ENCODE measurements at places on chromosomes 7 and 10.

DNA sequence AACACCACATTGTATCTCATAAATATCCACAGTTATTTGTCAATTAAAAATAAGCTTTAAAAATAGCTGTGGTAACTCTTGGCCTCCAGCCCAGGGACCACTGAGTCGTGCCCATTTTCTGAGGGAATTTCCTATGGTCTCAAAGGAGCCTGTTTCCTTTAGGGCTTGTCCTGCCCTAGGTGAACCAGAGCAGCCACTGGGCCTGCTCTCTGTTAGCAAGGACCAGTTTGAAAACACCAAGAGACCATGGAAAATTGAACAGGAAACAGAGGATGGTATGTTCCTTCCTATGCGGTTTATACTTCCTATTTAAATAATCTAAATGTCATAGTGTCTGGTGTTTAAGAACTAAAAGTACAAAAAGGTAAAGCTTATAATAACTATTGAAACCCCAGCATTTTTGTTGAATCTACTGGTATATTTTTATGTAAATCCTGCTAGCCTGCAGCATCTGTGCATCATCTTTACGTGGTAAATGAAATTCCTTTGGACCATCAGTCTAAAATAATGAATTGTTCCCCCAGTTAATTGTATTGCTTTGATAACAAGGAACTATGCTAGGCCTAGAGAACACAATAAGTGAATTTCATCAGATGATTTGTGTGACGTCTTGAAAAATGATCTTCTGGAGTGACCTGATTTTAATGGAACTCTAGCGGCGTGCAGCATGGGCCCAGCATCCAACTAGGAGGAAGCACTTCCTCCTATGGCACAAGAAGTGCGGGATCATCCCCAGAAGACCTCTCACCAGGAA lies 333.7 kb downstream of the GFRA1 start:
- peak; percentile 51 for DNase-seq

DNA sequence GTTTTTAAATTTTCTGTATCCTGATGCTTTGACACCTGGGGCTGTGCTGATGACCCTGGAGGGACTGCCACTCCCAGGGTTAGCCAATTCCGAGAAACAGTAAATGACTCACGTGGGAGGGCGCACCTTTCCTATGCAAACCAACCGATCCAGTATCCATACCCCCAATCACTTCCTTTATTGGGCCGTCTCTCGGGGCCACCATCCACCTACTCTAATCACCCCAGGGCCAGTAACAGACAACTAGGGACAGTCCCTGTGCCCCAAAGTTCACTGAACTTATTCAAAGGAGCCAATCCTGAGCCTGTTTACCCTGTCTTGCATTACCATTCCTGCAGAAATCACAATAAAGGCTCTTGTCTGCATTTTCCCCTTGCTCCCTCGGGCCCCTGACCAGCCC lies 6.6 kb upstream of the LGI1 start:
- DNase-seq: no peak

- DNase-seq: no peak
Measured at GRCh38 chr7:194252-195009, 2.1 kb downstream of the FAM20C start.

DNA sequence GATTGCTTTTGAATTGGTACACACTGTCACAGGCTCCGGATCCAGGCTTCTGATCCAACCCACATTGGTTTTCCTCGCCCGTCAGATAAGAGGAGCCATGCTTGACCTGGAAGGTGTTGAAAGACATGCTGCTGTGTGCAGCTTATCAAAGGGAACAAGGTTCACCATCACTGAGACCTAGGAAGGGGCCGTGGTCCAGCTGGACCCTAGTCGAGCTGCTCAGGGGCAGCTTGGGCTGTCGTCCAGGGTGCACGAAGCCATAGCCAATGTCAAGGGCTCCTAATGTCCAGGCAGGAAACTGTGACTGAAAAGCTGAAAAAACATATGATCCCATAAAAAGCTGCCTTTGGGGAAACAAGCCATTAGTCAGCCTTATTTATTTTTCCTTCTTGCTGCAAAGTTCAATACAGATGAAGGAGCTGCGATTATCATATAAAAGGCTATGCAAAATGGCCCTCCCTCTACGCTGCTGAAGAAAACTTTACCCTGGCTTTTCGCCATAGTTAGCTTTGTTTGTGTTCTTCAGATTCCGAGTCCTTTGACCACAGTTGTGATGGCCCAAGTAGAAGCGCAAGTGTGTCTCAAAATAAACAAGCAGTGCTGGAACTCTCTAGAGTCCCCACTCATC lies 118.0 kb downstream of the CREB5 start:
- DNase-seq: no peak

DNA sequence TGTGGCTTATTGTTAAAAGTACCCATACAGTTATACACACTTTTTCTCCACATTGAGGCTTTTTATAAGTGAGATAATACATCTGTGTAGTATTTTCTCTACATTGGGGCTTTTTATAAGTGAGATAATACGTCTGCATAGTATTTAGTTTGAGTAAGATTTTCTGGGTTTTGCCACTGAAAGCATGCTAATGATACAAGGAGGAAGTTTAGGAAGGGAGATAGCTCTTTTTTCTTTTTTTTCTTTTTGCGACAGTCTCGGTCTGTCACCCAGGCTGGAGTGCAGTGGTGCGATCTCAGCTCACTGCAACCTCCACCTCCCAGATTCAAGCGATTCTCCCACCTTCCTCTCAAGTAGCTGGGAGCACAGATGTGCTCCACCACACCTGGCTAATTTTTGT lies 13.3 kb downstream of the FAM107B start:
- DNase-seq: no peak

DNA sequence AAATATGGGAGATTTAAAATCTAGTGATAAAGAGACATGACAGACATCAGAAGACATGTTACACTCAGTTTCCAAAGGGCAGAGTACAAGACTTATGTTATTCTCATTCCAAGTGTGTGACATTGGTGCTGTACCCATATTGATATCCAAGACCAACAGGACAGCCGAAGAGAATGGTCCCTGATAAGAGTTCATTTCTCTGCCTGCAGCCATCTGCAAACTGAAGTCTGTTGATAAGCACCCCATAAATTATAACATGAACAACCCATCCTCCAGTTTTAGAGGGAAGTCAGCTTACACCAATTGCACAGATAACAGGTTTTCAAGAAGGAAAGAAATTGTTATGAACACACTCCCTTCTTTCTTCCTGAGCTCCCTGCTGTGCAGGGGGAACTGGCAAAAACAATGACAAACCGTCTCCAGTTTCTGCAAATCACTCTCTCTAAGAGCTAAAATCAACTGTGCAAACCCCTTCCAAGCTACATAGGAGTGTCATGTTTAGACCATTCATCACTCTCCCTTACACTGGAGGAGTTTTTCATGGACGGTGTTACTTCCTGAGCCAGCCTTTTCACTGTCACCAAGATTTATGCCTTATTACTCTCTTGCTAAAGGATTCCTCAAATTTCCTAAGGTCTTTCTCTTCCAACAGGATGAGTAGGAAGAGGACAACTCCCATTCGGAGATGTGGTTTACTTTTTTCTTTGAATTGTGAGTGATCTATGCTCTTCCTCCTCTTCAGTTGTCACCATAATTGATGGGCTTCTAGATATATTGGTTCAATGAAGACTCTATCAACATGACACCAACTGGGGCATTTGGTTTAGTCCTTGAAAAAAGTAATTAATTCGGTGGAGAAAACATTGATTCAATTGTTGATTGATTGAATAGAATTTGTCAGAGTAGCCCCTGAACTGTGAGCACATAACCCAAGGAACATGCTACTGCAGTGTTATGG lies 80.3 kb upstream of the FAM171A1 start:
- DNase-seq: peak; percentile 56

DNA sequence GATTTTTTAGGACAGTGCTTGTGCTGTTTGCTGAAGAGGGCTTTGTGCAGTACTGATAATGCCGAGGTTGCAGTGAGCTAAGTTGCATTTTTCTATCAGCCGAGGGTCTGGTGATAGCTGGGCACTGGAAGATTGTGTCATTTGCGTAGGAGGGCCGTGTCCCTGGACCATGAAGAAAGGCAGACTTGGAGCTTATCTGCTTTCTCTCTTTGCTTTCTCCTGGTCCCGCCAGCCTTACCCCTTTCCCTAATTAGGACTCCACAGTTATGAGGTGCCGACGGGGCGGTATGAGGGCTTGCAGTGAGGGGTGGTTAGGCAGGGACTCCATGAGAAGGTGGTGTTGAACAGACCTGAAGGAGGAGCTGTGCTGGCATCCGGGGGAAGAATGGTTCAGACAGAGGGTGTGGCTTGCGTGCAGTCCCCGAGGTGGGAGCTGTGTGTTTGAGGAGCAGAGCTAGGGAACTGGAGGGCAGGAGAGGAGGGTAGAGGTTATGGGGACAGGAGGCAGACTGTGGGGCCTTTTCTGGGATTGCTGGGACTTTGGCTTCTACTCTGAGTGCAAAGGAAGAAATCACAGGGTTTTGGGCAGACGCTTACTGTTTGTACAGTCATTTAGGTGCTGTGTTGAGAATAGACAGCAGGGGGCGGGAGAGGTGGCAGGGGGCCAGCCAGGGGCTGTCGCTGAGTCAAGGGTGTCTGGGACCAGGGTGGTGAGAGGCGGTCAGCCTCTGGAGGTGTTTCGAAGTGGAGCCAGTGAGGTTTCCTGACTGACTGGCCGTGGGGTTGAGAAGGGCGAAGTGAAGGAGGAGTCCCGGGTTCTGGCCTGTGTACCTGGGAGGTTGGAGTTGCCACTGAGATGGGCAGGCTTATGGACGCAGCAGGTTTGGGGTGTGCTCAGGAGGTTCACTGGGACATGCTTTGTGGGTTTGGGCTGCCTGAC lies 43.4 kb downstream of the PRF1 start:
- peak; percentile 39 for DNase-seq

- peak; percentile 87 for DNase-seq
Measured at GRCh38 chr7:128833148-128833945, 3.1 kb downstream of the FLNC start.

GRCh38 chr7:139490130-139490529 lies 6.7 kb upstream of the KLRG2 start:
- no peak for DNase-seq

DNA sequence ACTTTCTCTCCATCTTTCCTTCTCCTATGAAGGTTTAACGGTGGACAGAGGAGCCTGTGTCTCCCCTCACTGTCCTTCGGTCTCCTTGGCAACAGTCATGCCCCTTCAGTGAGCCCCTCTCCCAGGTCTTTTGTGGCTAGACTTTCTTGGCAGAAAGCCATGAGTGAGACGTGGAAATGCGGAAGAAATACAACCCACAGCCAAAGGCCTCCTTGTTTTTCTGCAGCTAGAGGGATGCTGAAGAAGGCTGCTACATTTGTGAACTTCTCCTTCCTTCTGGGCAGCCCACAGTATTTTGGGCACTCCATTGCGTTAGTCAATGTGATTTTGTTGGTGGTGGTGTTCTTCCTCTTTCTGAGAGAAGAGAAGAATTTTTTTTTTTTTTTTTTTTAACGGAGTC lies 333.7 kb upstream of the PODXL start:
- DNase-seq: no peak

GRCh38 chr7:11124856-11125559 lies 151.3 kb downstream of the PHF14 start:
- no peak for DNase-seq

- DNase-seq: no peak
Measured at GRCh38 chr7:131506597-131506996, 49.8 kb downstream of the PODXL start.

- DNase-seq: no peak
Measured at GRCh38 chr7:57305192-57305748, 144.7 kb upstream of the ZNF716 start.

DNA sequence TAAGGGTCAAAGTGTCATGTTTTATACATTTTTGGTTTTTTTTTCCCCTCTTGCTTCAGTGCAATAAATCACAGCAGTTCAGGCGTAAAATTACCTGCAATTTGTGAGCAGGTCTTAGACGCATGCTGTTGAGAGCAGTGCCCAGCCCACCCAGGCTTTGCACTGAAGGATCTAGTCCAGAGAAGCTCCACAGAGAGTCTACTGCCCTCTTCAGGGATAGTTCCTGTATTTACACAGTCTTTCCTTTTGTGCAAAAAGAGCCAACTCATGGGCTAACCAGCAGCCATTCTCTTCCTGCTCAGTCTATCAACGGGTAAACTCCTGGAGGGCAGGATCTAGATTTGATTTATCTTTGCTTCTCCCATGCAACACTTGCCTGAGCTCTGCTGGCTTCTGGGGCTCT lies 82.2 kb upstream of the NAMPT start:
- DNase-seq: peak; percentile 28

DNA sequence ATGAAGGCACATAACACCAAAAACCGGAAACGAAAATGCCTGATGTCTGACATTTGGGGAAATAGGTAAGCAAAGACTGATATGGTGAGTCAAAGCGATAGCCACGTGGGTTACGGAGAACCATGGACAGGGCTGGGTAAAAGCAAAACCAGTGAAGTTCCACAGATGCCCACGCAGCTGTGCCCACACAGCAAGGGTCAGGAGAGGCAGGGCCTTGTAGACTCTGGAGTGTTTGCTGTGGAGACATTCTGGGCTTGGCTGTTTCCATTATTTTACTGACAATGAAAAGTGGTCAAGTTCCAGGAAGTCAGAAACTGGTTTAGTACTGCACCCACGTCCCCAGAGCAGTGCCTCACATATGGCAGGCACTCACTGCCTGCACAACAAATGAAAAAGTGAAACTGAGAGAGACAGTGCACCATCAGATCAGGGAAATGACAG lies 148.7 kb downstream of the ZMYND11 start:
- DNase-seq: no peak

DNA sequence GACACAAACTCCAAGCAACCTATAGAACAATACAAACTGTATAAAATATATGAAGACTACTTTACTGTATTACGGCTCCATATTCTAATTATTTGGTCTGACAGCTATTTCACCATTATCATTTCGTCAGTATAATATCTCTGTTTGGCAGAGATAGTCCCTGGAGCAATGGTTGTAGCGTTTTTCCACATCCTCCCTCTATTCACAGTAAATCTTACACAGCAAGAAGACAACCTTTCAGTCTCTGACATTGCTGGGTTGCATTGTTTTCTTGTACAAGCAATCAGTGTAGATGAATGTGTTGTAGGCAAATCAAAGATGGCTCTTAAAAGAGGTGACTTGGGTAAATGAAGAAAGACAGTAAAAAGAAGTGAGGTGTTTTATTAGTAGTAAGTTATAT lies 105.6 kb upstream of the PLXDC2 start:
- no peak for DNase-seq

GRCh38 chr7:127245002-127245401 lies 7.7 kb downstream of the GRM8 start:
- no peak for DNase-seq

DNA sequence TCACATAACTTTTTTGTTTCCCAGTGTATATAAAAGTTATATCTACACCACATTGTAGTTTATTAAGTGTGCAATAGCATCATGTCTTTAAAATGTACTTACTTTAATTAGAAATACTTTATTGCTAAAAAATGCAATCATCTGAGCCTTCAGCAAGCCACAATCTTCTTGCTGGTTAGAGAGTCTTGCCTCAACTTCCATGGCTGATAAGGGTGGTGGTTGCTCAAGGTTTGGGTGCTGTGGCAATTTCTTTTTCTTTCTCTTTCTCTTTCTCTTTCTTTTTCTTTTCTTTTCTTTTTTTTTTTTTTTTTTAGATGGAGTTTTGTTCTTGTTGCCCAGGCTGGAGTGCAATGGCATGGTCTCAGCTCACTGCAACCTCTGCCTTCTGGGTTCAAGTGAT lies 360.0 kb downstream of the MAGI2 start:
- DNase-seq: no peak
